Fibroblast of skin of back (primary cell): ENCODE measurements at places on chromosomes 2 and 18.

DNA sequence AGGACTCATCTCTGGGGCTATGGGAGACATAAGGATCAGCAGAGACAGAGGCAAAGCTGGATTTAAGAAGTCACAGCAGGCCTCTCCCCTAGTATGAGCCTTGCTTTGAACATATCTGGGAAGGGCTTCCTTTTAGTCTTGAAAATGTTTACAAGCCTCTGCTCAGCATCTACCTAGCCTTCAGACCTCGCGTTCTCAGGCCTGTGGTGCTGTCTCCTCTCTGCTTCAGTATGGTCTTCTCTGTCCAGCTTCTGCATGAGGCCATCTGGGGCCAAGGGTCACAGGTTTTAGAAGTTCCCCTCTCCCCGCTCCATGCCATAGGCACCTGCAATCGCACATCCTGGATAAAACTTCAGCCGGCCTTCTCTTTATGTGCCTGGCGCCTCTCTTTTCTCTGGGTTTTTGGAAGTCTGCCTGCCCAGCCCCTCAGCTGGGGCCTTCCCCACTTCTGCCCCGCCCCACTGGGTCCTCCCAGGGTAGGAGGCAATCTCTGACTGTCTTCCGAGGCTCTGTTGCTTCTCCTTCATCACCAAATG, 7.1 kb downstream of the ACTG2 start:
- DNase-seq: no peak

DNA sequence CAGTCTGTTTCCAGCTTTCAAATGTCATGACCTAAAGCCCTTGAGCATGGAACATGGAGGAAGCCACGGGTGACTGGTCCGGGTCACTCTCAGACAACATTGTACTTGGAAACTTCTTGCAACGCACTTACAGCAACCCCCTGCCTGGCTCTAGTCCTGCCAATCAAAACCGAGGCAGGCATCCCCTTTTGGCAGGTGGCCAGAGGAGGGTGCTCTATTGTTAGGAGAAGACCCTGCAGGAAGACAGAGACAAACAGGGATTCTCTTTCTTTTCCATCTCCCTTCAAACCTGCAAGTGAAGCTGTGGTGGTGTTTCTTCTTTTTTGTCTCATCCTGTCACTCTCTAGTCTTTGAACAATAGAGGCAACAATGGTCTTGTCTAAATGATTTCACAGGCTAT, 667.2 kb downstream of the ZEB2 start:
- no peak for DNase-seq

- DNase-seq: peak; percentile 72
These were observed 31.1 kb downstream of the HK2 start for GRCh38 chr2:74864728-74865722.

GRCh38 chr2:70367722-70368323, 66.0 kb upstream of the FAM136A start:
- DNase-seq: peak; percentile 13

DNA sequence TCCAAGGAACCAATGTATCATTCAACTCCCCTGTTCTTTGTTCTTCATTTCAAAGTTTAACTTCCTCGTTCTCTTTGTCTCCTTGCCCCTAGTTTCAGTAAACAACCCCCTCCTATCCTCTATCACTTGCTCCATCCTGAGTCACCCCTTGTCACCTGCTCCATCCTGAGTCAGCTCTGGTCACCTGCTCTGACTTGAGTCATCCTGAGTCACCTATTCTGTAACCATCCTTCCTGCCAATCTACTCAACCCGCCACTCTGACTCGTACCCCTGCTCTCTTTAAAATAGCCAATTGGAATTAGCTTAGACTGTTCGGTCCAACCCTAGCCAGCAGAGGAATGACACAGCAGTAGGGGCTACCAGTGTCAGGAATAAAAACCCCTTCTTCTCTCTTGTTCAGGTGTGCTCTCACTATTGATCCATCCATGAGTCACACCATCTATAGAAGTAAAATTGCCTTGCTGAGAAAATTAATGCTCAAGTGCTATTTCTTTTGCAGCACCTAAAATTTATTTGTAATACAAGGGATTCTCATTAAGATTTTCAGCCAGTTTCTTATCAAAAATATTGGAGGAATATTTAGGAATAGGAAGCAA, 326.8 kb downstream of the AKAIN1 start:
- no peak for DNase-seq

DNA sequence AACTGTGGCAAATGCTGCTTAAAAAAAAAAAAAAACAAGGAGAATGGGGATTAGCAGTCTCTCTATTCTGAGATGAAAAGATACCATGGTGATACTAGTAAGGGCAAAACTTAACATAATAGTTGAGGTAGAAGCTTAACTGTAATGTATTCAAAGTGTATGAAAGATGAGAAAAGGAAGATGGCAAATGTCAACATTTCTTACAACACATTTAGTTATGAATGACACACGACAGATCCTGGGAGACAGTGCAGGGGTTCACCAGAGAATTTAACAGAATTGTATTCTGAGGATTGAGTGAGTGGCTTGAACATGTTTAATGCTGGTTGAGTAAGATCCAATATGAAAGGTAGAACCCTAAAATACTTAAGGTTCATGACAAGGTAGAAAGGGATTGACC, 52.7 kb downstream of the CUL3 start:
- DNase-seq: no peak

- no peak for DNase-seq
These were observed 127.5 kb upstream of the AGAP1 start for GRCh38 chr2:235366390-235366789.

- DNase-seq: peak; percentile 63
These were observed 53.1 kb downstream of the ACVR1 start for GRCh38 chr2:157822993-157823392.

GRCh38 chr2:214853906-214854305, 44.4 kb upstream of the BARD1 start:
- DNase-seq: no peak

- DNase-seq: no peak
These were observed 21.2 kb upstream of the PMAIP1 start for GRCh38 chr18:59878644-59879043.

DNA sequence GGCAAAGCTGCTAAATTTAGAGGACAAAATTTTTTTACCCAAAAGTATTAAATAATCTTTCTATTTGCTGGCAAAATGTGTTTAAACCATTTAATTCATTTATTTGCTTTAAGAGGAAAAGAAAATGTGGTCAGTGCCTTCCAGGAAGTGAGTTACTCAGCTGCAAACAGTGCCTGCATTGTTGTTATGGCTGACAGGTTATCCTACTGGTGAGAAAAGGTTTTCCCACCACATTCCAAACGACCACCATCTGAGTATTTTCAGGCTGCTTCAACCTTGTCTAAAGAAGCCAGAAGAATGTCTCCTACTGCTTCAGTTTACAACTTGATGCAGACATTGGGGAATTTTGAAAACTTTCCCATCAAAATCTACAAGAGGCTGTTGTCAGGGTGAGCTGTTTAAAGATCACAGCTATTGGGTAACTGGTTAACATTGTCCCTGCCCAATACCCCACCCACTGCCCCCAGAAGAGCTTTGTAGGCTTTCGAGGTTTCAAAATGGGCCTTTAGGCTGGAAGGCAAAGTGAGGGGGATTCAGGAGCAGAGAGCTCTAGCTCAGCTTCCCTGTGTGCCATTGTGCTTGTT, 461.3 kb upstream of the FANCL start:
- peak; percentile 17 for DNase-seq

- DNase-seq: peak; percentile 99
These were observed 194.2 kb downstream of the INHBB start for GRCh38 chr2:120539937-120540718.

- no peak for DNase-seq
These were observed 355.5 kb upstream of the ZEB2 start for GRCh38 chr2:144875290-144875969.

GRCh38 chr2:11945139-11946126, 199.0 kb downstream of the LPIN1 start:
- peak; percentile 15 for DNase-seq

DNA sequence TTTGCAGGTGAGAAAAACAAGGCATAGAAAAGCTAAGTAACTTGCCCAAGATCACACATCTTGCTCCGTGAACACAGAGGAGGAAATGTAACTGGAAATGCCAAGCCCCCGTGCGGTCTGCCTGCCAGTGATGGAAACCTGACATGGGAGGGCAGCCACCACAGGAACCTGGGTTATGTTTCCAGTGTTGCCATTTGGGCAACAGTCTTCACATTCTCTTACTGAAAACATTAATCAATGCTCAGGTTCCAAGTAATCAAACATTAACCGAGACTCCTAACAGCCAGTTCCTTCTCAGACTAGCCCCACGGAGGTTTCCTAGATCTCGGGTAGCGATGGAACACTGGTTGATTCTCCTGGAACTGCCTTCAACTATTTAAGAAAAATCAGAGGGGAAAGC, 2.5 kb downstream of the TGFA start:
- DNase-seq: no peak

DNA sequence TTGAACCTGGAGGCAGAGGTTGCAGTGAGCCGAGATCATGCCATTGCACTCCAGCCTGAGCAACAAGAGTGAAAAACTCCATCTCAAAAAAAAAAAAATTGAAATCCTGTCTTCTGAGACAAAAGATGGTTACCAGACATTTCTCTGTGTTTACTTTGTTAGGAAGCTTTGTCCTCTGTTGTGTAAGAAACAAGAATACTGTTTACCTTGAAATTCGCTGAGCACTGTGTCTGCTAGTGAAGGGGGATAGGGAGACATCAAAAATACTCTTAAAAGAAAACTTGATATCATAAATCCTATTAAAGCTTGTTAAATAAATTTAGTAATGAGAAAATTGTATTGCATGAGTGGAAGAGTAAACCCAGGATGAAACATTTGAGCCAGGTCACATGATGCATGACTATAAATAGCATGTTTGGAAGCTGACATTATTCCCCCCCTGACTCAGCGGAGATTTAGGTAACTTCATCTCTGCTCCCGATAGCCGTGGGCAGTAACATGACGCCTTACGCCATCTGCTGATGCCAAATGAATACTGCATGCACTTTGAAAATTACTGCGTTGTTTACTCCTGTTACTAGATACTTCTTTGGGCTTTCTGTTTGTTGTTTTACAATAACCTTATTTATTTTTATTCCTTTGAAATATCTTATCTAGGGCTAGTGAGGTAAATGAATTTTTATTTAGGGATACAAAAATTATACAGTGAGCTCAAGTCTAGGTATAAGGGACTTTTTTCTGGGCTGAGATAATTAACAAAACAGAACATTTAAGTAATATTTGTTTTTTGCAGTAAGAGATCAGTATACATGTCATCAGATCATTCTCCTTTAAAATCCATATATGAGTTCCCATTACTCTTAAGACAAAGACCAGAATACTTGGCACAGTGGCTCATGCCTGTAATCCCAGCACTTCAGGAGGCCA, 134.9 kb downstream of the MAP3K20 start:
- peak; percentile 94 for DNase-seq

- no peak for DNase-seq
These were observed 155.0 kb downstream of the TTC32 start for GRCh38 chr2:19746611-19747309.
